CD4-positive, alpha-beta memory T cell (primary cell): ENCODE measurements at places on chromosomes 3 and 15. TPM values are rescaled to one million over a fixed set of nuclear protein-coding genes. Genes with fewer than 3 reads are reported as not detected.

Gene TMEM212
- not detected for total RNA-seq

- no peak for DNase-seq
- H3K36me3 ChIP-seq, result no peaks in the 10 kb centered on the region
- peaks cover 10% of the 10 kb centered on the region for H3K27me3 ChIP-seq
- no peak overlapping the region for H3K27ac ChIP-seq
- no peak overlapping the region for H3K4me3 ChIP-seq
- peaks cover 16% of the 10 kb centered on the region for H3K4me1 ChIP-seq
Measured at GRCh38 chr3:38653685-38654537, 4.4 kb upstream of the SCN5A start.

- H3K36me3 ChIP-seq, result no peaks in the 10 kb centered on the region
- H3K27ac ChIP-seq, result no peak overlapping the region
- DNase-seq, result no peak
- H3K4me3 ChIP-seq, result no peak overlapping the region
- H3K4me1 ChIP-seq, result no peaks in the 10 kb centered on the region
Measured at GRCh38 chr15:96369825-96370621, 39.5 kb downstream of the NR2F2 start.

Gene SLC7A14
- not detected for total RNA-seq

DNA sequence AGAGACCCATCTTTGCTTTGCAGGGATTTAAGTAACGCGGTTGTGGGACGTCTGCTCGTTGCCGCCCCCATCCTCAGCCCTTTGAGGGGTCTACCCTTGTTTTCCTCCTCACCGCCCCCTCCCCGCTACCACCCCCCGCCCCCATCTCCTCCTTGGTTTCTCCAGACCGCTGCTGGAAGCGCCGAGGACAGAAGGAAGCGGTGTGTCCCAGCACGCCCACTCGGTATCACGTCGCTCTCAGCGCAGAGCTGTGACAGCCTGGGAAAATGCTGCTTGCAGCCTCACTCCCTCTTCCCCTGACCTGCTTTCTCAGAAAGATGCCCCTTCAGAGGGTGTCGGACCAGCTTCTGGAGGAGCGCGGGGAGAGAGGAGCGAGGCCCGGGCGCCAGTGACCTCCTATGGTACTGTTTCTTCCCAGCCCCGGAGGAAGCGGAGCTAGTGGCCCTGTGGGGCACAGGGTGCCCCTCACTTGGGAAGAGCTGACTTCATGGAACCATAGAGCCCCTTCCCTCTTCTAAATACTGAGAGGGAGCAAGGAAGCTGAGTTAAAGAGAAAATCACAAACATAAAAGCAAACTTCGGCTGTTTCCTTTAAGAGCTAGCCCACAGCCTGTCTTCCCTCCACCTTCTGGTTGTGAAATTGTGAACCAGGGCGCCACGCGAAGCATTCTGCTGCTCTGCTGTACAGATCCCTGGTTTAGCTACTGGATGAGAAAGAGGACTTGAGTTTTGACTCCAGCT is 698 bp downstream of the IL1RAP start:
- H3K27ac ChIP-seq, result peak overlapping the region; percentile 51
- H3K4me1 ChIP-seq, result peaks cover 28% of the 10 kb centered on the region
- H3K27me3 ChIP-seq, result no peaks in the 10 kb centered on the region
- no peaks in the 10 kb centered on the region for H3K36me3 ChIP-seq
- DNase-seq, result peak; percentile 26
- peak overlapping the region; percentile 92 for H3K4me3 ChIP-seq

GRCh38 chr3:14407203-14407602 is 4.8 kb downstream of the SLC6A6 start:
- no peak for DNase-seq
- no peak overlapping the region for H3K27ac ChIP-seq
- H3K36me3 ChIP-seq, result peaks cover 15% of the 10 kb centered on the region
- H3K4me1 ChIP-seq, result peaks cover 58% of the 10 kb centered on the region
